Dermis lymphatic vessel endothelial cell (primary cell): ENCODE measurements at places on chromosomes 7 and 10. TPM values are rescaled to one million over a fixed set of nuclear protein-coding genes. Genes with fewer than 3 reads are reported as not detected.

PILRB gene
- 9.4 and 14.3 TPM in 2 replicates for total RNA-seq

AKR1C4 gene
- 0.09 TPM in 1 of 2 replicates, not detected in the other for total RNA-seq

PRXL2A gene
- 241 and 263 TPM in 2 replicates for total RNA-seq

WEE2 gene
- under 0.01 and 0.11 TPM in 2 replicates for total RNA-seq

GIMAP6 gene
- 248 and 292 TPM in 2 replicates for total RNA-seq

ZCCHC24 gene
- total RNA-seq = 4.8 and 6.0 TPM in 2 replicates

GJD4 gene
- not detected in 2 replicates for total RNA-seq

GNAT3 gene
- not detected in 2 replicates for total RNA-seq

PCLO gene
- total RNA-seq = 5.0 and 5.3 TPM in 2 replicates

CAPZA2 gene
- total RNA-seq = 188 and 240 TPM in 2 replicates

NEUROG3 gene
- not detected in 2 replicates for total RNA-seq

TLL2 gene
- 0.09 and 0.11 TPM in 2 replicates for total RNA-seq

CCL24 gene
- not detected in 2 replicates for total RNA-seq

NKX6-2 gene
- not detected in 2 replicates for total RNA-seq

GAD2 gene
- not detected in 2 replicates for total RNA-seq

PIP gene
- total RNA-seq = not detected in 2 replicates

BTBD16 gene
- not detected in 2 replicates for total RNA-seq

PNLIPRP1 gene
- not detected in 2 replicates for total RNA-seq

CDH23 gene
- under 0.01 TPM in 2 replicates for total RNA-seq

EPO gene
- total RNA-seq = not detected in 2 replicates

SCART1 gene
- 0.54 and 0.60 TPM in 2 replicates for total RNA-seq

SEM1 gene
- total RNA-seq = 82.2 and 89.7 TPM in 2 replicates

HOXA11 gene
- total RNA-seq = 0.09 and 0.11 TPM in 2 replicates

PLXNA4 gene
- total RNA-seq = 5.3 and 30.2 TPM in 2 replicates

AGBL3 gene
- total RNA-seq = 1.4 TPM in 2 replicates

EGR2 gene
- total RNA-seq = 0.17 and 0.22 TPM in 2 replicates

WNT8B gene
- not detected in 2 replicates for total RNA-seq
